ENCODE measurements at places on chromosomes 7 and 10.

- DNase-seq = no peak
These were observed 19.1 kb downstream of the WDR86 start for GRCh38 chr7:151390598-151391357.

DNA sequence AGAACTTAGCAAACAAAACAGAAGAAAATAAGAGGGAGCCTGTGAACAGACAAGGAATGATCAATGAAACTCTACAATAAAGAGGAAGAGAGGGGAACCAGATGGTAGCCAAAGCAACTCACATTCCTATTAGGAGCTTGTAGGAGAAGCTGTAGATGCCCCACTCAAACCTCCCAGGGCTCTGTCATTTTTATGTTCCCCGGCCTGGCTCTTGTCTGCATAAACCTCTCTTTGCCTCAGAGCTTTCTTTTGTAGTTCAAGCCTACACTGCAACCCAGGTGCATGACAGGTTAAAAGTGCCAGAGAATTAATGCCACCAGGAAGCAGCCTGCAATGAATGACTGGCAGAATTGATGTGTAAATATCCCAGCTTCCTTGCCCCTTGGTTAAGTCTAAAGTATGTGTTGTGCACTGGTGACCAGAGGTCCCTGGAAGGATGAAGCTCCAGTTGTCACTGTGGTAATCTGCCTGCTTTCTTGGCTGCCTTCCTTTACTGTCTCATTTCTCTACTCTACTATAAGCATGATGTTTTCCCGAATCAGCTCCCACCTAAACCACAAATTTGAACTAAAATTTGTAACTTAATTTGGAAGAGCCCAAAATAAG, 40.4 kb downstream of the HDAC9 start:
- no peak for DNase-seq

- DNase-seq = no peak
These were observed 81.0 kb upstream of the NOBOX start for GRCh38 chr7:144484445-144484844.

DNA sequence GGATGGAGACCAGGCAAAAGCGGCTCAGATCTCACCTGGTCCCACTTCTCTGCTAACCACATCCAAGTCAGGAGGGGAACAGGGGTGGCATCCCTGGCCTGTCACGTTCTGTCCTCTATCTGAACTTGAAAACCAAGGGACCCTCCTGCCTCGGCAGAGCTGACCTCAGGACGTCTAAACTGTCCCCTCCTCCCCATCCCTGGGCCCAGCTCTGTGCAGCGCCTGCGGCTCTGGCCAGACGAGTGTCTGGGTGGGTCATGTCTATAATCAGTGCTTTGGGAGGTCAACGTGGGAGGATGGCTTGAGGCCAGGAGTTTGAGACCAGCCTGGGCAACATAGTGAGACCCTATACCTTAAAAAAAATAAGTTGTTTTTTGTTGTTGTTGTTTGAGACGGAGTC, 70.0 kb upstream of the ZNF479 start:
- DNase-seq = no peak

DNA sequence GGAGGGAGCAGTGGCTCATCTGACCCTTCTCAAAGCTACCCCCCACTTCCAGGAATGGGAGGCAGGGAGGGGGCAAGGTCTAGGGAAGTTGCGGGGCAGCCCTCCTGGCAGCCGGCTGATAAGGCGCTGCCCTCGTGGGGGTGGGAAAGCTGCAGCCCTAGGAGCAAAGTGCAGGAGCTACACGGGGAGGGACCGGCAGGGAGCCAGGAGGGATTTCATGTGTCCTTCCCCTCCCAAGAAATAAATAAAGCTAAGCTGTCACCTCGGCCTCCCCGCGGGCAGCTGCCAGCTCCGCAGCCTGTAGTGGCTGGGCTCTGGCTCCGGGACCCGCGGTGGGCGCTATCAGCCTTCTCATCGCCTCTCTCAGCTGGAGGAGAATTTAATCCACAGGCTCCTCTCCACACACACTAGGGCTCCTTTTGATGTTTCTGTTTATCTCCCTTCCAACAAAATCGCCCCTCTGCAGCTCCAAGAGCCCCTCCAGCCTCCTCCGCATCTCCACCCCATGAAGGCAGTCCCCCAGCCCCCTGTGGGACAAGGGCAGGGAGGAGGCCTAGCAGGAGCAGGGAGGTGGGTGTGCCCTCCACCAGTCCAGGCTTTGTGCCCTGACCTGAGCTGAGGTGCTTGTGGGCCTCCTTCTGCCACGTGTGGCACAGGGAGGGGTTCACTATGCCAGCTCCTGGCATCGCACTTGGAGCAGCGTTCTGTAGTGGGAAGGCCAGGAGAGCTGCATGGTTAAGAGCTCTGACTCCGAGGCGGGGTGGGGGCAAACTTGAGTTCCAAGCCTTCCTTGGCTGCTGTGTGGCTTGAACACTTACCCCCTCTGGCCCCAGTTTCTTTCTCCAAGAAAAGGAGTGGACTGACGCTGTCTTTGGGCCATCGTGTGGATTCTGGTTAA, 80.5 kb downstream of the C10orf105 start:
- no peak for DNase-seq

DNA sequence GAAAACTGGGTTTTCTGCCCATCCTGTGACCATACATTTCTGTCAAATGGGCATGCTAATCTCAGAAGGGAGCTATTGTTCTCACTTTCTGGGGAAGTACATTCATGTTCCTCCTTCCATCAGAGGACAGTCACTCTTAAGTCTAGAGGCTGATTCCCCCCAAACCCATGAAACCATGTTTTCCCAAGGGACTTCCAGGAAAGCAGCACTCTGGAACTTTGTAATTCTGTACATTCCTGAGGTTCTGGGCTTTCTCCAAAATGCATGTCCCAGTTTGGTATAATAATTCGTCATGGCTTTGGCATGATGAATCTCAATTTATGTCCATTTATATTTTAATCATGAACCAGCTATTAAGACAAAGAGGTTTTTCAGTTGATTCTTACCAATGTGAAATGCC, 688.1 kb downstream of the LRMDA start:
- DNase-seq = no peak

DNA sequence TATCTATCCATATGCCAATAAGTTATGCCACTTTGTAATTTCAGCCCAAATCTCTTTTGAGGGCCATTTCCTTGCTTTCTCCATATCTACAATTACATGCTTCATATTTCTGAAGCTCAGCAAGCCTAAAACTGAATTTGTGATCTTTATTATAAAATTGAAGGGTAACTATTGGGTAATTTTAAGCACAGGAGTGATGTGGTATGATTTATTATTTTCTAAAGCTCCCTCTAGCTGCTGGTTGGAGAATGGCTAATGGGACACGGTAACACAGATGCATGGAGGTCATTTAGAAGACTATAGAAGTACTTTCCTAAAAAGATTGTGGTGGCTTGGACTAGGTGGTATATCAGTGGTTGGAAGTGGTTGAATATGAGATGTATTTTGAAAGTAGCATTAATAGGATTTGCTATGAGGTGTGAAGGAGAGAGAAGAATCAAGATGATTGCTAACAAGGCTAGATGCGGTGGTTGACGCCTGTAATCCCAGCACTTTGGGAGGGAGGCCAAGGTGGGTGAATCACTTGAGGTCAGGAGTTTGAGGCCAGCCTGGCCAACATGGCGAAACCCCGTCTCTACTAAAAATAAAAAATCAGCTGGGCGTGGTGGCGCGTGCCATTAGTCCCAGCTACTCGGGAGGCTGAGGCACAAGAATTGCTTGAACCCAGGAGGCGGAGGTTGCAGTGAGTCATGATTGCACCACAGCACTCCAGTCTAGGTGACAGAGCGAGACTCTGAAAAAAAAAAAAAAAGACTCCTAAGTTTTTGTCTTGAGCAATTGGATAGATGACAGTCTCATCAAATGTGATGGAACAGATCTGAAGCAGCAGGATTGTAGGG, 13.9 kb downstream of the KLHDC10 start:
- no peak for DNase-seq

DNA sequence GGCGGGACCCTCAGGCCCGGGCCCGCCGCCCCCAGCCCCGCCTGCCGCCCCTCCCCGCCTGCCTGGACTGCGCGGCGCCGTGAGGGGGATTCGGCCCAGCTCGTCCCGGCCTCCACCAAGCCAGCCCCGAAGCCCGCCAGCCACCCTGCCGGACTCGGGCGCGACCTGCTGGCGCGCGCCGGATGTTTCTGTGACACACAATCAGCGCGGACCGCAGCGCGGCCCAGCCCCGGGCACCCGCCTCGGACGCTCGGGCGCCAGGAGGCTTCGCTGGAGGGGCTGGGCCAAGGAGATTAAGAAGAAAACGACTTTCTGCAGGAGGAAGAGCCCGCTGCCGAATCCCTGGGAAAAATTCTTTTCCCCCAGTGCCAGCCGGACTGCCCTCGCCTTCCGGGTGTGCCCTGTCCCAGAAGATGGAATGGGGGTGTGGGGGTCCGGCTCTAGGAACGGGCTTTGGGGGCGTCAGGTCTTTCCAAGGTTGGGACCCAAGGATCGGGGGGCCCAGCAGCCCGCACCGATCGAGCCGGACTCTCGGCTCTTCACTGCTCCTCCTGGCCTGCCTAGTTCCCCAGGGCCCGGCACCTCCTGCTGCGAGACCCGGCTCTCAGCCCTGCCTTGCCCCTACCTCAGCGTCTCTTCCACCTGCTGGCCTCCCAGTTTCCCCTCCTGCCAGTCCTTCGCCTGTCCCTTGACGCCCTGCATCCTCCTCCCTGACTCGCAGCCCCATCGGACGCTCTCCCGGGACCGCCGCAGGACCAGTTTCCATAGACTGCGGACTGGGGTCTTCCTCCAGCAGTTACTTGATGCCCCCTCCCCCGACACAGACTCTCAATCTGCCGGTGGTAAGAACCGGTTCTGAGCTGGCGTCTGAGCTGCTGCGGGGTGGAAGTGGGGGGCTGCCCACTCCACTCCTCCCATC, 82.7 kb downstream of the PAX2 start:
- peak; percentile 37 for DNase-seq

- no peak for DNase-seq
These were observed 404.6 kb upstream of the KCND2 start for GRCh38 chr7:119868387-119868786.

DNA sequence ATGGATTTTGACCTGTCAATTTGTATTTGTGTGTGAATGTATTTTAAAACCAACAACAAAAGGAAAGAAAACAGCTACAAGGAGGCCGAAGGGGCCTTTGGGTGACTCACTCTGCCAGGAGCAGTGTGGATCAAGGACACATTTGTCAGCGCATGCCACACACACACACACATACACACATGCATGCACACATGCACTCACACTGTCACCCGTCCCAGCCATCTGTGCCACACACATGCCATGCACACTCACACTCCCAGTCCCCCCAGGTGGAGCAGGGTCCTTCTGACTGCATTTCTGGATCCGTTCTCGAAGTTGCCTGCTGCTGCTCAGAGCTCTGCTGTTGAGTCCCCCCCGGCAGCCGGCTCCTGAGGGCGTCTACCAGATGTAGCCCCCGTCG, 26.0 kb downstream of the SPOCK2 start:
- DNase-seq = no peak

- DNase-seq = no peak
These were observed 100.5 kb downstream of the GLCCI1 start for GRCh38 chr7:8068892-8069686.

- DNase-seq = no peak
These were observed 872.2 kb upstream of the AUTS2 start for GRCh38 chr7:68725843-68726785.

GRCh38 chr10:71971311-71971731, 7.1 kb downstream of the CHST3 start:
- DNase-seq = no peak

GRCh38 chr10:80613466-80614170, 75.9 kb downstream of the SH2D4B start:
- no peak for DNase-seq

- DNase-seq = no peak
These were observed 3.1 kb upstream of the SFRP5 start for GRCh38 chr10:97774811-97775294.

- DNase-seq = no peak
These were observed 20.8 kb upstream of the RET start for GRCh38 chr10:43055991-43056567.

DNA sequence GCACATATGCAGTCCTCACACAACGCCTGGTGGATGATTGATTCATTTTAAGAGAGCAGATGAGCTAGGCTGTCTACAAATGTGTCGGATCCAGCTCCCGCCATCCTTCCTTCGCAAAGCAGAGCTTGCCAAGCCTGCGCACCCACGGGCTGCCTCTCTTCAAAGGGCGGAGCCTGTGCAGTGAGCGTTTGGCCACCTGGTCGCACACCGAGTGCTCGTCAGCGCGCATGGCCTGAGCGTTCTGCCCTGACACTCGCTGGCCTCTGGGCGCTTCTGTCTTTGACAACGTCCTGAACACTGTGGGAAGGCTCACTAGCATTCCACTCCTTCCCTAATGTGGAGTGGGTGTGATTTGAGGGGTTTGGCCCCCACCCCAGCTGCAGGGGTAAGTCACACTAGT, 47.1 kb upstream of the TMEM72 start:
- no peak for DNase-seq

DNA sequence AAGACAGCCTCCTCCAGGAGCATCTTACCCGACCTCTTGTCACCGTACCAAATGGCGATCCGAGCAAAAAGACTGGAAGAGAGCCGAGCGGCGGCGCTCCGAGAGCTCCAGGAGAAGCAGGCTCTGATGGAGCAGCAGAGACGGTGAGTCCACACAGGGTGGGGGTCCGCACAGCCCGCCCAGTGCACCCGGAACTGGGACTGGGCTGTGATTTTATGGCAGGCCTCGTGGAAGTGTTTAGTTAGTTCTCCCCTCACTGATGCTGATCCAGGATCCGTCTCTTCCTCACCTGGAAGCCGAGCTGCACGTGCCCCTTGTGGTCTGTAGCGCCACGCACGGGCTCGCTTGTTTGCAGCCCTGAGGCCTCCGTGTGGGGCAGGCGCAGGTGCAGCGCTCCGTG, 19.6 kb downstream of the LRRC27 start:
- DNase-seq = no peak

- peak; percentile 32 for DNase-seq
These were observed at the start of gene CDHR1 for GRCh38 chr10:84194424-84195043. Gene CDHR1 (plus strand): TSS chr10:84194537. CDS start chr10:84194761, 224 bp downstream.

GRCh38 chr7:16934722-16935340, 53.0 kb upstream of the AGR3 start:
- no peak for DNase-seq

- no peak for DNase-seq
These were observed 174.6 kb downstream of the CCDC3 start for GRCh38 chr10:12826800-12827372.
